NCI-H1105 (cell line): ENCODE measurements at places on chromosomes 5 and 9.

DNA sequence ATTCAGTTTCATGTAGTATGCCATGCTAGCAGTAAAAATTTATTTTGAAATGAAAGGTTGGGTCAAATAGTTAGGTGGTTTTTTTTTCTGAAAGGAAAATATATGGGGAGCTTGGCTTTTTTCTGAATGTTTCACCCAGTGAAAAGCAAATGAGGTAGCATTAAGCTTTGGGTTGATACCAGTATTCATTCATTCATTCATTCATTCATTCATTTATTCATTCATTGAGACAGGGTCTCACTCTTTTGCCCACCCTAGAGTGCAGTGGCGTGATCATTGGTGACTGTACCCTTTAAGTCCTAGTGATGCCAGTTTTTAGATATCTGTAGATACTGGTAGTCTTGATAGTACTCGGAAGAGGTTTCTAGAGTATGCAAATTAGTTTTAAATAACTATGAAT is 42.4 kb upstream of the LRRC70 start:
- DNase-seq, result no peak

DNA sequence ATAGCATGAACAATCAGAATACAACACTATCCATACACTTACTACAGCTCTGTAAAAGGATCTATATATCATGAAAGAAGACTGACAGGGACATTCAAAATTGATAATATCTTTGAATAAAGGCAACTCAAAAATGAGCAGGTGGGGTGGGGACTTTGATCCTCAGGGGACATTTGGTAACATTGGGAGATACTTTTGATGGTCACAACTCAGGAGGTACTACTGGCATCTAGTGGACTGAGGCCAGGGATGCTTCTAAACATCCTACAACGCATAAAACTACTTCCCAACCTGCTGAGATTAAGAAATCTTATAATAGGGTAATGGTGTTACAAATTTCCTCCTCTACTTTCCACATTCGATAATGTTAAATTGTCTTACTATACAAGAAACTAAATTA is 243.9 kb downstream of the ARL15 start:
- DNase-seq, result no peak

- DNase-seq, result no peak
Observed at GRCh38 chr5:143443330-143443729, 39.8 kb upstream of the NR3C1 start.

GRCh38 chr9:75438716-75439115 is 350.4 kb downstream of the OSTF1 start:
- no peak for DNase-seq

GRCh38 chr9:128103589-128103962 is 24.0 kb downstream of the PTGES2 start:
- no peak for DNase-seq

DNA sequence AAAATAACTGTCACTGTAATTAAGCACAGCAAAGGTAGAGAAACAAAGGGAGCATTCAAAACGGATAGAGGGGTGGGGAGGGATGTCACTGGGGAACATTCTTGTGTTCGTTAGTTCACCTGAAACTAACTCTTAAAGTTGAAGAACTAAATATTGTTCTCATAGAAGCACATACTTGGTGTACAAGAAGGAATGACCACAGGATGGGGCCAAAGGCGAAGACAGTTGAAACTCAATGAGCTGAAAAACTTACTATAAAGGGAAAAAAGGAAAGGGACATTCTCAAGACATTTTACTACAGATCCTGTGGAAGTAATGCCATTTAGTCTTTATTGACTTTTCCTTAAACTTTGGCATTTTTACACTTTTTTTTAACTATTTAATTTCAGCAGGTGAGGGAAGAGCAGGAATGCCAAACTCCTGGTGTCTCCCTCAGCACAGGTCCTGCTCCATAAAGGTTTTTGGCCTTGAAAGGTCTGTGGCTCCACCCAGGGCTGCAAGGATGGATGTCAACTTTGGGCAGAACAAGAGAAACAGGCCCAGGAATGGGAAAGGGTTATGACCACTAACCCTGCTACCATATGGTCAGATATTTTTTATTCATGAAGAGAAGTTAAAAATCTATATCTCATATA is 197.6 kb upstream of the RASA1 start:
- DNase-seq, result no peak
